Stimulated activated CD8-positive, alpha-beta memory T cell treated with anti-CD3 and anti-CD28 coated beads, Interleukin-15, amount 100 ng/mL, for 1 hour (primary cell): ENCODE measurements at places on chromosomes 2 and 18.

DNA sequence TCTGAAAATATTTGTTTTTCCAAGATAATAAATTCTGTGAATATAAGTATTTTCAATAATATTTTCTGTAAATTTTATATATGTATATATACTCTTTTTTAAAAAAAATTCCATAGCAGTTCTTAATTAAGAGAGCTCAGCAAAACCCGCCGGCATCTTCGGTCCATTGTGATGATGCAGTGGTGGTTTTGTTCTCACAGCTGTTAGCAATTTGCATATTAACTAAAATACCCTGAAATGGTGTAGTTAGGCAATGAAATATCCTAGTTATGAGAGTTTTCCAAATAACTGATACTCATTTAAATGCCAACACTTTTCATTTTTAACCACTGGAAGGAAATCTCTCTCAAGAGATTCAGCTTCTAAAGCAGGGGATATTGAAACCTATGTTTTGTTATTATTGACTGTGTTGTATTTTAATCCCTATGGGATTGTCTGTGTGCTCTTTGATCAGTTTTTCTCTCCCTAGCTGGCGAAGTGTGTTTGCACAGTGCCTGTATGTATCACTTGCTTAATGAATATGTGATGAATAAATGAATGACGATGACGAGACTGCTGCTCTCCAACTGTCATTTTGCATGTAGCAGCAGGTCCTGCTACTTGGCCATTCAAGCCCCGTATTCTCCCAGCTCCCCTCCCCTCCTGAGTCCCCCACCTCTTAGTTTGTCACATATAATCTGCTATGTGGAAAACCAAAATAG is 42.4 kb downstream of the PSMG2 start:
- DNase-seq, result no peak

DNA sequence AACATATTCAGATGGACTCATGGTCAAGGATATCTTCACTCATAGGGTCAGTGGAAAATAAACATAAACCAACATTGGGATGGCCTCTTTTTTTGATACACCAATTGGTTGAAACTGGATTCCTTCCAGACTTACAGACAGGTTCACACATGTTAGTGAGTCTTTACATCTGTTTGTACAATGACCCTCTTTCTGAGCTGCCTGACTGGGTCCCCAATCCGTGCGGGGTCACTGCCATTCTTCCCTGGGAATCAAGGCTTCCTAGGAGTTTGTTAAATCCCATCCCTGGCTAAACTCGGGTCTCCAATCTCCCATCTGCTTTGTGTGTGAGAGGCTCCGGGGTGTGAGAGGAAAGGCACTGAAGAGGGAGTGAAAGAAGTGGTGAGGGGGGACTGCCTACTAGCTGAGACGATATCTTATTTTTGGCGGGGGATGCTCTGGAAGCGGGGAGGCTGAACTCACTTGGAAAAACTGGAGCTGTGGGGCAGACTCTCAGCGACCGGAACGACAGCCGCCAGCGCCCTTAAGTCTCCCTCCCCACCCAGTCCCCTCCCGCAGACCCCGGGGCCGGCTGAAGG is 487 bp downstream of the STARD6 start:
- DNase-seq, result no peak

GRCh38 chr2:156464106-156464505 is 27.9 kb downstream of the GPD2 start:
- no peak for DNase-seq

DNA sequence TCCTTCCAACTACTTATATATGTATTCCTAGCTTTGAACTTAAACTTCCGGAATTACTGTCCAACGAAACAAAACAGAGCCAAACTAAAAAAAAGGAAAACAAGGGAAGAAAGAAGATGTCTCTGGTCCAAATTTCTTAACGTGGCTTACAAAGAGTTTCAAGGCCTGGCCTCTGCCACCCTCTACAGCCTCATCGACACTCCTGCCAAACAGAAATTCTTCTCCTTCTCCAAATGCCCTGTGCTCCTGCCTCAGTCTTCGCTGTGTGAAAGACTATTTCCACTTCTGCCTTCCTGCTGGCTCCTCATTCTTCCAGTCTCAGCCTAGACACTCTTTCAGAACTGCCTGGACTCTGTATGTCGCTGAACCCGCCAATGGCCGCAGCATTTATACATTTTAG is 249.2 kb downstream of the TXNL1 start:
- no peak for DNase-seq

- DNase-seq, result no peak
Measured at GRCh38 chr2:48017136-48017535, 110.8 kb upstream of the FBXO11 start.

- DNase-seq, result no peak
Measured at GRCh38 chr2:166651080-166651675, 157.1 kb upstream of the SCN7A start.

GRCh38 chr2:18049325-18049724 is 170.9 kb downstream of the KCNS3 start:
- no peak for DNase-seq

DNA sequence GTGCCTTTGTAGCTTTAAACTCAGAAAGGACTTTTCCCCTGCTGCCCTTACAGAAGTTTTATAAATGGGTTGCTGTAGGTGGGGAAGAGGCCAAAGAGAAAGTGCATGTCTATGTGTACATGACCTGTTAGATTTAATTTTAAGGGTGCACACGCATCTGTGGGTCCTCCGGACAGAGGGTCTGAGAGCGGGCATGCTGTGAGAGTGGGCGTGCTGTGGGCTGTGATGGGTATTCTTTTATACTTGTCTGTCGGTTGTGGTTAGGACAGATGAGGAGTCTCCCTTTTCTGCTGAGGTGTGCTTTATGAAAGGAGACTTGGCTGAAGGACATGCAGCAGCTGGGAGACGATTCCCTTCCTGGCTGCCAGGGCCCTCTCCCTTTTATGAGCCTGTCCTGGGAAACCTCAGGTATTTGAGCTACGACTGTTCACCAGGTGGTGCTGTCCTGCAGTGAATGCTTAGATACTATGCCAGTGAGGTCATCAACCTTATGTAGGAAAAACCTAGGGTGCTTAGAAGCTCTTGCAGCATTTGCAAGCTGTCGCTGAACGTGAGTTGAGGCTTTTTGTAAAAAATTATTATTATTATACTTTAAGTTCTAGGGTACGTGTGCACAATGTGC is 67.5 kb downstream of the TANC1 start:
- DNase-seq, result no peak

DNA sequence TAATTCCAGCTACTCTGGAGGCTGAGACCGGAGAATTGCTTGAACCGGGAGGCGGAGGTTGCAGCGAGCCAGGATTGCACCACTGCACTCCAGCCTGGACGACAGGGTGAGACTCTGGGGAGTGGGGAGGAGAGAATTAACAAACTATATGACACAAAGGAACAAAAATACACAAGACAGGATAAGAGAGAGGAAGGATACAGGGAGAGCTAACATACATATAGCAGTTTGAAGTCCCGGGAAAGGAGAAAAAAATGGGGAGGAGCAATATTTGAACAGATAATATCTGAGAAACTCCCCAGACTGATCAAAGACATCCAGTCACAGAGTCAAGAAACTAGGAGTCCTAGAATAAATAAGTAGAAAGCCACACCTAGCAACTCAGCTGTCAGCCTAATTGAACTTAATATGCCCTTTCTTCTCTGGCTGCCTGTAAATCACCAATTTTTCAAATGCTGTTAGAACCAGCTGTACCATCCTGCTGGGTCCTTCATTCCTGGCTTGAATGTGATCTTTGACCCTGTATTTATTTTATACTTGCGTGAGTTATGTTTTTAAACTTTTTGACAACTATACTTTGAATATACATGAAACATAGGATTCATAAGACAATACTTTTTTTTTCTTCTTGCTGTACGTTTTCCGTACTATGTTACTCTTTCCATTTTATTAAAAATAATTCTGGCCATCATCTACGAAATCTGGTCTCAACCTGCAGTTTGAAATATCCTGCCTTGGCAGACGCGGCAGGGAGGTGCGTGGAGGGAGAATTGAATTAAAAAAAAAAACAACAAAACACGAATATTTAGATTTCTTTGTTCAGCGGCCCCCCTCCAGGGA is 876 bp upstream of the CYP27A1 start:
- DNase-seq, result no peak

DNA sequence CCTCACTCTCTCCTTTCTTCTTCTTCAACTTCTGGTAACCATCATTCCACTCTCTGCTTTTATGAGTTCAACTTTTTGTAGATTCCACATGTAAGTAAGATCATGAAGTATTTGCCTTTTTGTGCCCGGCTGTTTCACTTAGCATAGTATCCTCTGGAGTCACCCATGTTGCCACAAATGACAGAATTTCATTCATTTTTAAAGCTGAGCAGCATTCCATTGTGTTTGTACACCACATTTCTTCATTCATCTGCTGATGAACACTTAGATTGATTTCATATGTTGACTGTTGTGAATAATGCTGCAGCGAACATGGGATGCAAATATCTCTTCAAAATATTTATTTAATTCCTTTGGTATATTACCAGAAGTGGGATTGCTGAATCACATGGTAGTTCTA is 133.6 kb upstream of the ERBB4 start:
- DNase-seq, result no peak

GRCh38 chr2:1518331-1518803 is 105.1 kb downstream of the TPO start:
- DNase-seq, result no peak

- DNase-seq, result no peak
Measured at GRCh38 chr2:59277671-59278070, 1036.5 kb upstream of the FANCL start.

DNA sequence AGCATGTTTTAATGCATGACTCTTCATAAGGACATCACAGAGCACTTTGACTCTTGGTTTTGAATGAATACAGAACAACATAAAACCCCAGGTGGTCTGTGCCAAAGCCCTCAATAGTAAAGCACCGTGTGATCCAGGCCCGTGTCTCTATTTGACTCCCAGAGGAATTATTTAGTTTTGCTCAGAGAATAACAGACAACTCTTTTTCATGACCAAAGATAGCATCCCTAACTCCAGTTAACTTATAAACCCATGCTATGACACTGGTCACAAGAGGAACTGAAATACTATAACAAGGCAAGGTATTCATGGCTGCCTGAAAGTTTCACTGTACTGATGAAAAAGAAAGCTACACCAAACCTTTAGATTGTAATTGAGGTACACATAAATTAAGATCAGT is 128.4 kb downstream of the IKZF2 start:
- no peak for DNase-seq

DNA sequence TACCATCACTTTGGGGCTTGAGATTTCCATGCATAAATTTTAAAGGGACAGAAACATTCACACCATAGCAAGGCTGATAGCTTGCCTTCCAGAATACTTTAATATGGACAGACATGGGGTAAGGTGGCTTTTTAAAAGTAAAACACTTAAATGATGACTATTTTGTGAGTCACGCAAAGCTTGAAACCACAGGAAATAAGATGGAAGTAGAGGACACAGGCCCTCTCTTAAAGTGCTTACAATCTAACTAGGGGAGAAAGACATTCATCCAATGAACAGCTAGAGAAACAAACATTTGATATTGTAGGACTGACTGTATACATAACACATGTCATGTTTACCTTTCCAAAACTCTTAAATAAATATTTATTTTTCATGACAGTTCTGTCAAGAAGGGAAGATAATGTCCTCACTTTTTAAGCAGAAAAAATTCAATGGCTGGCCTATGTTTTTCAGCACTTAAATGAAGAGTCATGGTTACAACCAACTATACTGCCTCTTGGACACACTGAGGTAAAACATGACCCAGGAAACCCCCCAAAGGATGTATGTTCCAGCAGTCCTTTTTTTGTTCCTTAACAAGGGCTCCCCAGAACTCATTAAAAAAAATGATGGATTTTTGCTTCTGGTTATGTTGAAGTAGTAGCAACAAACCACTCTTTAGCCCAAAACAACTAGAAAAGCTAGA is 120.0 kb upstream of the RBMS1 start:
- no peak for DNase-seq

- no peak for DNase-seq
Measured at GRCh38 chr18:32906506-32907310, 133.9 kb upstream of the KLHL14 start.

- no peak for DNase-seq
Measured at GRCh38 chr18:60003610-60004185, 103.9 kb downstream of the PMAIP1 start.

DNA sequence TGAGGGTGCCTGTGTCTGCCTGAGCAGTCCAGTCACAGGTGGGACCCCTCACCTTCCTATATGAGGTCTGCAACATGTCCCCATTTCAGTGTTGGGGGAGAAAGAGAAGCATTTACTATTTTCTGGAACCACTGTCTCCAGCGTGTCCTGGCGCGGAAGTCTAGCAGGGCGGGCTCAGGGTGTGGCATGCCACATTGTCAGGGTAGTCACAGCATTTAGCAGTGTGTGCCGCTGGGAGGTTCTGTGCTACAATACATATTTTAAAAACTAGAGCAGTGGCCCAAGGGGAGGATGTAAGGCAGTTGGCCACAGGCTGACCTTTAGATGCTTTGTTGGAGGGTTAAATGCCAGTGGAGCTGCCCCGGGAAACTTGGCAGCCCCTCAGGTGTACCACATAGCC is 12.5 kb downstream of the UBE2F start:
- no peak for DNase-seq

- DNase-seq, result no peak
Measured at GRCh38 chr2:220887876-220888275, 684.2 kb downstream of the EPHA4 start.

GRCh38 chr2:152552888-152553287 is 164.4 kb downstream of the PRPF40A start:
- no peak for DNase-seq

DNA sequence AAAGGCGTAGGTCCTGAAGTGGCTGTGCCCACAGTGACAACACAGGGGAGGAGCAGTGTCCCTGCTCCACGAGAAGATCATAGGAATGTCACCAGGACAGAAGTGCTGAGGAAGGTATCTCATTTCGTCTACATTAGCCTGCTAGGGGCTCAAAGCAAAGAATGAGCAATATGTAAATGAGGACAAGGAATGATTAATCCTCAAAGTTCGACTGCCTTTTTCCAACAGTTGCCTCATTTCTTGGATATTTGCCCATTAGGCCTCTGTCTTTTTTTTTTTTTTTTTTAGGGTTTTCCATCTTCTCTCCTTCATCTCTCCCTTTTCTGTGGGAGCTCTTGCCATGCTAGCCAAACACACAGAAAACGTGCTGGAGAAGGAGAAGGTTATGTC is 105.2 kb upstream of the ARHGAP28 start:
- DNase-seq, result no peak

- no peak for DNase-seq
Measured at GRCh38 chr2:44680983-44681531, 260.4 kb upstream of the SIX3 start.

GRCh38 chr2:235330775-235331451 is 162.9 kb upstream of the AGAP1 start:
- DNase-seq, result no peak
